ENCODE measurements at places on chromosomes 1 and 21.

DNA sequence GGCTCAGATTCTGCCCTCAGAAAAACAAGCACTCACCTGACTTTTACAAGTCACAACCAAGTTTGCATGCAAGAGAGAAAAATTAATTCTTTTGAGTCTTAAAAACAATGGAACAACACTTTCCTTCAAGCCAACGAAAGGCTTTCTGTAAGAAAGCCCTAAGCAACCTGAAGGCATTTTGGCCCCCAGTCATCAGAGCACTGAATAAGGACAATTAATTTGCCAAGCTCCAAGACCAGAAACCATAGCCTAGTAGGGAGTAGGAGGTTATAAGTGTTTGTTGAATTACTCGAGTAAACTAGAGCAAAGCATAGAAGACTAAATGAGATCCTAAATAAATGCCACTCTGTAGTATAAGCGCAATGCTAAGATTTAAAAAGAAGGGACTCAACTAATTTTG is 4.7 kb downstream of the TGFBR3 start:
- no peak for DNase-seq

- no peak for DNase-seq
These were observed 61.4 kb downstream of the ALG6 start for GRCh38 chr1:63428815-63429214.

- no peak for DNase-seq
These were observed 25.7 kb downstream of the CNST start for GRCh38 chr1:246591958-246592357.

- no peak for DNase-seq
These were observed 26.9 kb downstream of the NID1 start for GRCh38 chr1:236038034-236038433.

DNA sequence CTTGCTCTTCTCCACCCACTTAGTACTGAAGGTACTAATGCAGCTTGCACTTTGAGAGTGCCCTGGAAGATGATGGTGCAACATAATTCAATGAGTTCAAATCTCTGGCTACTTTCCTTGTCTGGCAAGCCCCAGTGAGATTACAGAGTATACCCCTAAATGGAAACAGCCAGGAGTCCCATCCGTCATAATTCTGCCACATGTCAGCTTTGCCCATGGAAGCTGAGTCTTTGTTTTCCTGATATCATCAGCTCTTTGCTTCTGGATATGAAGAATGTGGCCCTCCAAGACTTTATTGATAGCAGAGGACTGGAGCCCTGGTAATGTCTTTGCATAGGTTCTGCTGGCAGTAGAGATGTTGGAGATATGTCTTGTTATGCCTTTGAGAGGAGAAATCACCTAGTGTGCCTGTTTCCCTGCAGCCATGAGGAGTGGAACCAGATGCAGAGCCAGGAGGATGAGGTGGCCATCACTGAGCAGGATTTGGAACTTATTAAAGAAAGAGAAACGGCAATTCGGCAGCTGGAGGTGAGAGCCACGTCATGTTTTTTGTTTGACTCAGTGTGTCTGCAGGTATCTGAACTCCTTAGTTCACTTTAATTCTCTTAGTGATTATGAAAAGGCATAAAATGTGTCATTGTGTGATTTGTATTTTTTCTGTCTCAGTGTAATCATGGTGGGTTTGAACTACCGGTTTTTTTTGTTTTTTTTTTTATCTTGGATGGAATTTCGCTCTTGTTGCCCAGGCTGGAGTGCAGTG is 18.7 kb upstream of the PPP1R8 start:
- DNase-seq: no peak

- no peak for DNase-seq
These were observed 113.2 kb downstream of the LRRC53 start for GRCh38 chr1:74399249-74399648.

Data from COLO829 (cell line).